ENCODE measurements at places on chromosomes 12 and 14.

- DNase-seq, result no peak
Measured at GRCh38 chr12:43776498-43776897, 17.7 kb downstream of the IRAK4 start.

- DNase-seq, result no peak
Measured at GRCh38 chr14:61662437-61663311, 32.6 kb upstream of the HIF1A start.

- DNase-seq, result no peak
Measured at GRCh38 chr12:119714614-119715267, 46.8 kb downstream of the PRKAB1 start.

DNA sequence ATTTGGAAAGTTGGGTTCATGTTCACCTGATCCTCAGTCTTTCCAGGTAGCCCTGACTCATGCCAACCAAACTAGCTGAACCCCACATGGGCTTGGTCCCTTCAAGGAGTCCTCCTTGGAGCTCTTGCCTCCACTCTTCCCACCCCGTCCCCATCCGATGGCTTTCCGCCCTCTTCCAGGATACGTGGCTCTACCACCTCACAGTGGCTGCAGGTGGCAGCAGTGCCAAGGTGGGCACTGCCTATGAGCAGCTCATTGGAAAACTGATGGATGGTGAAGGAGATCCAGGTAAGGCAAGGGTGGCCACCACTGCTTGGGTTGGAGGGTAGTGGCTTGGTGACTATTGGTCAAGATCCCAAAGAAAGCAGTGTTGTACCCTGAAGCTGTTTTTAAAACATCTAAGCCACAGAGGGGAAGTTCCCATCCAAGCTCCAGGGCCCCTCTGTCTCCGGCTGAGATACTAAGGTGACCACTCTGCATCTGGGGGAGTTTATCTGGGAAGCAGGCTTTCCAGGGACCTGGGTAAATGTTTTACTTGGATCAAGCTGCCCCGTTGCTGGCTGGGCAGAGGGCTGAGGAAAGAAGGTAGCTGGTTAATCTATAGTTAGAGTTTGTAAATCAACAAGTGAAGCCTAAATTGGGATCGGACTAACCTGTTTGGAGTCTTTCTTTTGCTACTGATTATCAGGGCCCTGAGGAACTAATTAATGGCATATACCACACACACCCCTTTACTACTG is 23.7 kb downstream of the PIGH start:
- DNase-seq, result no peak

All from activated naive CD4-positive, alpha-beta T cell (primary cell).